ENCODE measurements at places on chromosomes 1 and 21.

DNA sequence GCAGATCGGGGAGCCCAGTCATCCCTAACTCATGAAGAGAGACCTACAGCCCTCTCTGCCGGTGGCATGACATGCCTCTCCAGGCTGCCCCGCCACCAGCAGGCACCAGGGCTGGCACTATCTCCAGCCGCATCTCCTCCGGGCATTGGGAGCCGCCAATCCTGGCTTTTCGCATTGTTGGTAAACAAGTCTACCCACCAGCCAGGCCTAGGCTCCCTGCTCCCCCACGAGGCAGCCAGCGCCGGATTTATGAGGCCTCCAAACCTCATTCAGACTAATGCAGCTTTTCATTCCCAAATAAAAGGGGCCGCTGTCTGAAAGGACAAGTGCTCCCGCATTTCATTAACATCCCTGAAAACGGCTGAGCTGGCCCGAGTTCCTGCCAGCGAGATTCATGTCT is 3.4 kb upstream of the GRIK3 start:
- DNase-seq, result no peak

GRCh38 chr1:16918371-16918770 is 3.4 kb upstream of the CROCC start:
- no peak for DNase-seq

- no peak for DNase-seq
Observed at GRCh38 chr1:222818171-222818570, 3.3 kb downstream of the DISP1 start.

DNA sequence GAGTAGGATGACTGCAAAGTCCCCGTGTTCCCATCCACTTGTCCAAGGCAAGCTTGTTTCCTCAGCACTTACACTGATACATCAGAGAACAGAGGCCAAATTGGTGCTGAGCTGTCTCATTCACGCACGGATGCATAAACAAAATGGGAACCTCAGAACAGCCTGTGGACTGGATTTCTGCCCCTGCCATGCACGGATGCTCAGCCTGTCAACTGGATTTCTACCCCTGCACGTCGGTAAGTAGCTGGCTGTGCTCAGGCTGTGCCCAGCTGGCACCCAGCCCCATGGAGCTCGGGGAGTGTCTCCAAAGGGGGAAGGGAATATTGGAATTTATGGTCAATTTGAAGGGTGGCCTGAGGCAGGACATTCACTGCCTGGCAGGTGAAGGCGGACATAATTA is 40.8 kb upstream of the TMPRSS2 start:
- DNase-seq, result no peak

- peak; percentile 21 for DNase-seq
Observed at GRCh38 chr1:107702946-107703571, 261.9 kb downstream of the VAV3 start.

GRCh38 chr1:14567056-14567455 is 31.4 kb upstream of the KAZN start:
- DNase-seq, result no peak

DNA sequence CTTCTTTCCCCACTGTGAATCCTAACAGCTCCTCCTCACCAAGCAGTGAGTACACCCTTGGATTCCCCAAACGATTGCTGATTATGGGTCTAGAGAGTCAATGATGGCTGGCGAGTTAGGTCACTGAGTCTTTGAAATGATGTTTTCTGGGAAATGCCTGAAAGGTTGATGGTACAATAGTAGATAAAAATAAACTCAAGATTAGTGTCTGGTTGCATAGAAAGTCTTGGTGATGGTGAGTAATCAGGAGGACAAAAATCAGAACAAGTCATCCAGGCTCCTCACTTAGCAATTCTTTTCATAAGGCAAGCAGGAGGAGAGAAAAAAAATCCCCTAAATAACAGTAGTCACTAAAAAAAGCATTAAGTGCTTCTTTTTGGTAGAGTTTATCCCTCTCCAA is 22.6 kb downstream of the HLX start:
- no peak for DNase-seq

GRCh38 chr1:32201011-32201855 is 838 bp downstream of the CCDC28B start:
- DNase-seq, result peak; percentile 71

DNA sequence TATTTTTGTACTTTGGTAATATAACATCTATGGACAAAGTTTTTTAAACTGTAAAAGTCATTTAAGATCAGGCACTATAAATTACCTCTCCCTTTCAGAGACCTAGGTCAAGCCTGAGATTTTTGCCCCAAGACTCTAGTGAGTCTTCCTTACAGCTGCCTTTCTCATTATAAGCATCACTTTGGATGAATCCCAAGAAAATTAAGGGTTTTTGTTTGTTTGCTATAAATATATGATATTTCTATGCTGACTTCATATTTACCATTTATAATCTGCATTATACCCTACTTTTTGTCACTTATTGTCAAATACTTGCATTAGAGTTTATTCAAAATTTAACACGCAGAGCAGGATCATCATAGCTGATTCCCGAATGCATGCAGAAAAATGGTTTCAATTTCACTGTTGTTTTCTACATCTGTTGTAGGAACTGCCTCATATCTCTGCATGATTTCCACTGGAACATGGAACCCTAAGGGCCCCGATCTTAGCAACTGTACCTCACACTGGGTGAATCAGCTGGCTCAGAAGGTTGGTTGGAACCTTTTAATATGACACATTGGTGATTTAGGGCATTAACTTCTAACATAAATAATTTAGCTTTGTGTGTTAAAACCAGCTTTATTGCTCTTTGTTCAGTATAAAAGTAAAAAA is 150.0 kb downstream of the ADGRL2 start:
- peak; percentile 33 for DNase-seq

DNA sequence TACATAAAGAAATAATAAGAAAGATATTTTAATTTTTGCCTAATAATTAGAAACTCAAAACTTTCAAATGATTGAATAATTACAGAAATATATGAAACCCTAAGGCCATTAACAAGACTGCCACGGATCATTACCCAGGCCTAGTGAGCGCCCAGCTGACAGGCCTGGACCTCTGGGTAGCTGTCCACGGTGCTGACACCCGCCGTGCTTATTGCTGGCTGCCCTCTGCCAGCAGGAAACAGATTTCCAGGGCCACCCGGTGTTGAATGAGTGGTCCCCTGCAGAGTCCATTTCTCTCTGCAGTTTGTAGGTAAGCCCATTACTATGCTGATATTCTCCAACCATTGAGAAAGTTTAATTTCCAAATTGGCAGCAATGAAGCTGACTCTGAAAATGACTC is 254.4 kb upstream of the GJB5 start:
- peak; percentile 74 for DNase-seq

DNA sequence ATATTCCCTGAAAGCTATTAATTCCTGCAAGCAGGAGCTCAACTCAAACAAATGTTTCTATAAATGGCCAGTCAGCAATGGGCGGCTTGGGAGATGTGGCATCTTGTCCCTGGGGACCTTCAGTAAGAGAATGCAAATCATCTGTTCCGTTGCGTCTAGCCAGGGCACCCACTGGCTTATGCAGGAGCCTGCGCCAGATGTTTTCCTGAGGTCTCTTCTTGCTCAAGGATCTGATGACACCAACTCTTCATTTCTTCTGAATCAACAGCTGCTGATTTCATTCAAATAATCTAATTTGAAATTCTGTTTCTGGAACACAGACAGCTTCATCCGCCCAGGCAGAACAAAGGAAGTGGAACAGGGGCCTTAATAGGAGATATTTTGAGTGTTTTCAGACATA is 70.0 kb upstream of the AJAP1 start:
- DNase-seq, result no peak

GRCh38 chr1:202588503-202589189 is 121.6 kb downstream of the SYT2 start:
- no peak for DNase-seq
